Tibial nerve (tissue), 4 donors: ENCODE measurements at places on chromosomes 6 and 20.
A peak's percentile ranks its signal among the peaks of the same experiment; 100 is the strongest.

GRCh38 chr6:16477367-16478149 is 239.2 kb downstream of the GMPR start:
- no peaks in the 10 kb centered on the region for H3K27me3 ChIP-seq
- no peak overlapping the region for H3K4me3 ChIP-seq
- no peaks in the 10 kb centered on the region for H3K4me1 ChIP-seq
- H3K27ac ChIP-seq, result no peak overlapping the region
- H3K36me3 ChIP-seq, result peaks cover 11% of the 10 kb centered on the region

- no peak overlapping the region for H3K27ac ChIP-seq
- no peaks in the 10 kb centered on the region for H3K4me1 ChIP-seq
- H3K4me3 ChIP-seq, result no peak overlapping the region
These were observed 96.1 kb upstream of the ARMC2 start for GRCh38 chr6:108751851-108752732.

DNA sequence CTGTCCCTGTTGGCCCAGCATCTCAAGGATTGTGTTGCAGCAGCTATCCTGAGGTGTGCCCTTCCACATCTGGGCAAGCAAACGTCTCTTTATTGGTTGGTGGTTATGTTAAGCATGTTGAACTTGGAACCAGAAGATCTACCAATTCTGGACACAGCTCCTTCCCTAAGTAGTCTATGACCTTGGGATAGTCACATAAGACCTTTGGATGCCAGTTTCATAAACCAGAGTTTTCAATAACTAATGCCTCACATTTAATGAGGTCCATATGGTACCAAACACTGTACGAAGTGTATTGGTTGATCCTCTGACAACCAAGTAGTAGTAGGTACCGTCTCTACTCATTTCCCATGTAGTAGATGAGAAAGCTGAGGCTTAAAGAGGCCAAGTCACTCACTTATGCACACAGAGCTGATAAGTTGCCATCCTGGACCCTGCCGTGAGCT is 3.7 kb downstream of the CYP24A1 start:
- no peak for DNase-seq
- peaks cover 24% of the 10 kb centered on the region for H3K4me1 ChIP-seq
- H3K27me3 ChIP-seq, result no peaks in the 10 kb centered on the region
- H3K36me3 ChIP-seq, result no peaks in the 10 kb centered on the region

GRCh38 chr6:17015144-17015543 is 86.7 kb upstream of the STMND1 start:
- H3K4me3 ChIP-seq, result no peak overlapping the region
- H3K4me1 ChIP-seq, result no peaks in the 10 kb centered on the region
- no peaks in the 10 kb centered on the region for H3K36me3 ChIP-seq
- no peak for DNase-seq

- H3K36me3 ChIP-seq, result no peaks in the 10 kb centered on the region
- H3K27ac ChIP-seq, result no peak overlapping the region
- no peak for DNase-seq
- no peaks in the 10 kb centered on the region for H3K27me3 ChIP-seq
- no peaks in the 10 kb centered on the region for H3K4me1 ChIP-seq
These were observed 46.7 kb downstream of the CD2AP start for GRCh38 chr6:47524136-47524845.

DNA sequence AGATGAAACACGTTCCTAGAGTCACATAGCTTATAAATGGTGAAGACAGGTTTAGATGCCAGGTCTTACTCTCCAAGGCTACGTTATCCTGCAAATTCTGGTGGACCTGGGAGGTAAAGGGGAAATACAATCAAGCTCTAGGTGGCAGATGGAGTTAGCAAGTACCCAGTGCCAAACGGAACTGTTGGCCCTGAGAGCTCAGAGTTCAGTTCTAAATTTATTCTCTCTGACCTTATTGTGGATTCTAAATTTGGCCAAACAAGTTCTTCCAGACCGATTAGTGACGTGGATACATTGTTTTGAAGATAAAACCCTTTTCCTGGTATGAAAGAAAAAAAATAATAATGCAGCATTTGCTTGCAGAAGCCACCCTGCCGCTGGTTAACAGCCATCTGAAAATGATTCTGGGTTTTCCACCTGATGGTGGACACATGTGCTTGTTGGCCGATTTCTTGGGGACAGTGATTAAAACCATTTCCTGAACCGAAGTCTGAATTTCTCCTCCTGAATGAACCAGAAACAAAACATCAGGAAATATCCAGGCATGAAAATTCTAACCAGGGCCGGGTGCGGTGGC is 32.5 kb downstream of the RIPOR3 start:
- H3K36me3 ChIP-seq, result no peaks in the 10 kb centered on the region
- H3K27me3 ChIP-seq, result no peaks in the 10 kb centered on the region
- no peak overlapping the region for H3K4me3 ChIP-seq
- H3K4me1 ChIP-seq, result peaks cover 8% of the 10 kb centered on the region

GRCh38 chr20:13494019-13494418 is 144.7 kb downstream of the TASP1 start:
- DNase-seq, result no peak
- no peaks in the 10 kb centered on the region for H3K4me1 ChIP-seq

GRCh38 chr6:132476688-132477087 is 36.2 kb downstream of the STX7 start:
- no peaks in the 10 kb centered on the region for H3K36me3 ChIP-seq
- DNase-seq, result no peak
- no peak overlapping the region for H3K4me3 ChIP-seq
- no peak overlapping the region for H3K27ac ChIP-seq

- no peaks in the 10 kb centered on the region for H3K4me1 ChIP-seq
- H3K4me3 ChIP-seq, result no peak overlapping the region
- H3K36me3 ChIP-seq, result no peaks in the 10 kb centered on the region
- H3K27ac ChIP-seq, result no peak overlapping the region
- H3K27me3 ChIP-seq, result no peaks in the 10 kb centered on the region
- DNase-seq, result no peak
These were observed 48.6 kb downstream of the UQCC1 start for GRCh38 chr20:35363190-35363589.

DNA sequence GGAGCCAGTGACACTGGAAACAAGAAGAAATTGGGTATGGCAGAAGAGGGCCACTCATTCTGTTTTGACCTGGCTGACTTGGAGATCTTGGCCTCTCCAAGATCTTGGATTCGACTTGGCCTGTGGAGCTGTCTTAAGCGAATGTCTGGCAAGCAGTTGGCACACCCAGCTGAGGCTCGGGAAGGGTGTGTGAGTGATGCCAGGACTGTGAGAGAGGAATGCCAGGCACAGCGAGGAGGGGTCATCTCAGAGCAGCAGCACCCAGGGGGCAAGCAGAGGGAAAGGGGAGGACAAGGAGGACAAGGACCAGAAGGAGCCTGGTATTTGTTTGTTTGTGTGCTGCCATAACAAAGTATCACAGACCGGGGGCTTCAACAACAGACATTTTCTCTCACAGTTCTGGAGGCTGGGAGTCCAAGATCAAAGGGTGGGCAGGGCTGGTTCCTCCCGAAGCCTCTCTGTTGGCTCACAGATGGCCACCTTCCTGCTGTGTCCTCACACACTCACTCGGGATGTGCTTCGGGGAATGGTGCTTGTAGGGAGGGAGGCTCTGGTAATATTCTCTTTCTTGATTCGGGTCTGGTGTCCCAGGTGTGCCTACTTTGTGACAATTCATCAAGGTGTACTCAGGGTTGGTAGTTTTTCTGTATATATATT is 33.0 kb downstream of the RPP40 start:
- no peak overlapping the region for H3K27ac ChIP-seq
- no peak overlapping the region for H3K4me3 ChIP-seq
- no peaks in the 10 kb centered on the region for H3K36me3 ChIP-seq
- H3K4me1 ChIP-seq, result no peaks in the 10 kb centered on the region

GRCh38 chr6:105460860-105461259 is 58.0 kb upstream of the PREP start:
- H3K4me1 ChIP-seq, result peaks cover 2% of the 10 kb centered on the region
- H3K36me3 ChIP-seq, result no peaks in the 10 kb centered on the region
- H3K4me3 ChIP-seq, result no peak overlapping the region
- no peaks in the 10 kb centered on the region for H3K27me3 ChIP-seq
- H3K27ac ChIP-seq, result no peak overlapping the region

DNA sequence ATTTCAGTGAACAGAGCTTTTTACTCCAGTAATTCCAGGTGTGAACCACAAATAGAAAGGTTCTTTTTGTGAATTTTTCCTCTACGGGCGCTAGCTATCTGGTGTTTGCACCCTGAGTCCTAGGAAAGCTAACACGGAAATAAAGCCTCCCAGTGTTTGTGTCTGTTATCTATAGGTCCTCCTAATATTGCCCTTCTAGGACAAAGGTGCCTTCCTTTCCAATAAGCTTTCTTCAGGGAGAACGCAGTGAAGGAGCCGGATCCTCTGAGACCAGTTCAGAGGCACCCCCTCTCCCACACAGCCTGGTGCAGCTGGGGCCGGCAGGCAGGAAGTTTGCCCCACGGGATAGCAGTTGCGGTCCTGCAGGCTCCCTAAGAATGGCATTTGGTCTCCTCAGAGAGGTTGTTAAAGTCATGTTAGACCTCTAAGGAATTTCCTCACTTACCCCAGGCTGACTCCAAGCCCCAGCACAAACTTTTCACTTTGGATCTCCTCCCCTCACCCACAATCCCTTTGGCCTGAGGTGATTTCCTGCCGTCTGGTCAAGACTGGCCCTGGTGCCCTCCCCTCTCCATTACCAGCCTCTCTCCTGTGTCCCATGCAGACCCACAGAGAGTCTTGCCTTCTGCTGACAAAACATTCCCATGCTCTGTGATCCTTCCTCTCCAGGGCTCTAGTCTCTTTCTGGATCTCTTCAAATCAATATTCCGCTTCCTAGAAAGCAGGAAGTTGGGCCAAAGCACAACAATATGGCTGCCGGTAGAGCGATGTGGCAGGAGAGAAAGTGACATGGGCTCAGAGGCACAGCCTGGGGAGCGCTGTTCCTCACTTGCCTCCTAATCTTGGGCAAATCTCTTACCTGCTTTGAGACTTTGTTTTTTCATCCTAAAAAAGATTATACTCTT is 126.0 kb downstream of the MOXD1 start:
- no peak for DNase-seq
- H3K27ac ChIP-seq, result no peak overlapping the region
- peaks cover 3% of the 10 kb centered on the region for H3K4me1 ChIP-seq

GRCh38 chr6:144320741-144321140 is 35.6 kb downstream of the UTRN start:
- no peak overlapping the region for H3K27ac ChIP-seq
- H3K27me3 ChIP-seq, result no peaks in the 10 kb centered on the region
- no peak overlapping the region for H3K4me3 ChIP-seq
- no peaks in the 10 kb centered on the region for H3K36me3 ChIP-seq

DNA sequence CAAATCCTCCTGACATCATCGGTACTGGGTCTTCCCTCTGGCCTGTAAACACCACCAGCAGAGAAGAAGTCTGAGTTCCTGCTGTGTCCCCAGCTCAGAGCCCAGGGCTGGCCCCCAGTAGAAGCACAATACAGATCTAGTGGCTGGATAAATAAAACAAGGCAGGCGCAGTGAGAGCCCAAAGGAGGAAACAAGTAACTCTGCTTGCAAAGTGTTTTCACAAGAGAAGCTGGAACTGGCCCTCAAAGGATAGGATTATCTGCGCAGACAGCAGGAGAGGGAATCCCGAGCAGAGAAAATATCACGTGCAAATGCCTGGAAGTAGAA is 205.1 kb downstream of the ZDHHC14 start:
- H3K27ac ChIP-seq, result no peak overlapping the region
- H3K4me3 ChIP-seq, result no peak overlapping the region
- H3K4me1 ChIP-seq, result no peaks in the 10 kb centered on the region
- DNase-seq, result no peak

DNA sequence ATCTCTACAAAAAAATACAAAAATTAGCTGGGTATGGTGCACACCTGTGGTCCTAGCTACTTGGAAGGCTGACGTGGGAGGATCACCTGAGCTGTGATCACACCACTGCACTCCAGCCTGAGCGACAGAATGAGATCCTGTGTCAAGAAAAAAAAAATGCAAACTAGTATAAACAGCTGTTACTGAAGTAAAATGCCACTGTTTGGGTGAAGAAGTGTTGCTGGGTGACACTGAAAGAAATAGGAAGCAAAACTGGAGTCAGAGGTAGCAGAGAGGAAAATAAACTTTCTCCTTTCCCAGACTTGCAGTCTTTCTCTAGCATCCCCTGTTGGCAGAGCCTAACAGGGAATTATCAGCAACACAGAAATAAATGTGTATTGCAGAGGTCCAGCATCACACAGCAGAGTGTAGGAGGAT is 241.2 kb upstream of the PREP start:
- no peak for DNase-seq
- H3K4me3 ChIP-seq, result no peak overlapping the region
- H3K36me3 ChIP-seq, result no peaks in the 10 kb centered on the region
- no peak overlapping the region for H3K27ac ChIP-seq
- H3K27me3 ChIP-seq, result no peaks in the 10 kb centered on the region
- peaks cover 3% of the 10 kb centered on the region for H3K4me1 ChIP-seq

- H3K4me3 ChIP-seq, result no peak overlapping the region
- H3K36me3 ChIP-seq, result no peaks in the 10 kb centered on the region
- H3K27me3 ChIP-seq, result peaks cover 60% of the 10 kb centered on the region
- no peaks in the 10 kb centered on the region for H3K4me1 ChIP-seq
These were observed 15.8 kb upstream of the DEK start for GRCh38 chr6:18280084-18280483.

DNA sequence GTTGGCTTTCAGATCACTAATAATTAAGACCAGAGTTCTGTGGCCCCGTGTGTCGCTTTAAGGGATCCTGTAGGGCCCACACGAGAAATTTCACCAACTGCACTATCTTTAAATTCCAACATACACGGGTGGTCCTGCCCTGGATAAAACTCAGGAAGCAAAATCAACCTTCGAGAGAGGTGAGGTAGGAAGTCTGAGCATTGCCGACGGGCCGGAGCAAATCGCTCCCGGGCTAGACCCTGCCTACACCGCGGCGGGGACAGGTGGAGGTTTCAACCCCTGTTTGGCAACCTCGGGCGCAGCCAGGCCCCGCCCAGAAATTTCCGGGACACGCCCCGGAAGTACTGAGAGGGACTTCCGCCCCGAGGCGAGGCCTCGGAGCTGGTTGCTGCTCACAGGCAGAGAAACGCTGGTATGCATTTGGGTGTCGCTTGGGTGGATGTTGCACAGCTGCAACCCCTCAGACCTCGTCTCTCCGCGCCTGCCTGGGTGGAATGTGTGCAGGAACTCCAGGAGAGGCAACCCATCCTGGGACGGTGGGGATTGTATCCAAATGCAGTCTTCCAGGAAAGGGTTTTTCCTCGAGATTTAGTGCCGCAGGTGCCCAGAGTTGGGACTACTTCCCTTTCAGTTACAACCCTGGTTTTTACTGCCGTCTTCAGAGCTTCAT is 19.9 kb downstream of the ZKSCAN8 start:
- H3K27me3 ChIP-seq, result no peaks in the 10 kb centered on the region
- peaks cover 24% of the 10 kb centered on the region for H3K36me3 ChIP-seq
- H3K4me3 ChIP-seq, result peak overlapping the region; percentile 54
- H3K27ac ChIP-seq, result no peak overlapping the region
